EH (cell line): ENCODE measurements at places on chromosomes 3 and 15.
A peak's percentile ranks its signal among the peaks of the same experiment; 100 is the strongest.

DNA sequence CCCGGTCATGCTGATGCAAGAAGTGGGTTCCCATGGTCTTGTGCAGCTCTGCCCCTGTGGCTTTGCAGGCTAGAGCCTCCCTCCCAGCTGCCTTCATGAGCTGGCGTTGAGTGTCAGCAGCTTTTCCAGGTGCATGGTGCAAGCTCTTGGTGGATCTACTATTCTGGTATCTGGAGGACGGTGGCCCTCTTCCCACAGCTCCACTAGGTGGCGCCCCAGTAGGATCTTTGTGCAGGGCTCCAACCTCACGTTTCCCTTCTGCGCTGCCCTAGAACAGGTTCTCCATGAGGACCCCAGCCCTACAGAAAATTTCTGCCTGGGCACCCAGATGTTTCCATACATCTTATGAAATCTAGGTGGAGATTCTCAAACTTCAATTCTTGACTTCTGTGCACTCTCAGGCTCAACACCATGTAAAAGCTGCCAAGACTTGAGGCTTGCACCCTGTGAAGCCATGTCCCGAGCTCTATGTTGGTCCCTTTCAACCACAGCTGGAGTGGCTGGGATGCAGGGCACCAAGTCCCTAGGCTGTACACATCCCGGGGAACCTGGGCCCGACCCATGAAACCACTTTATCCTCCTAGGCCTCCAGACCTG, 238.4 kb upstream of the MDFIC2 start:
- DNase-seq: peak; percentile 66

DNA sequence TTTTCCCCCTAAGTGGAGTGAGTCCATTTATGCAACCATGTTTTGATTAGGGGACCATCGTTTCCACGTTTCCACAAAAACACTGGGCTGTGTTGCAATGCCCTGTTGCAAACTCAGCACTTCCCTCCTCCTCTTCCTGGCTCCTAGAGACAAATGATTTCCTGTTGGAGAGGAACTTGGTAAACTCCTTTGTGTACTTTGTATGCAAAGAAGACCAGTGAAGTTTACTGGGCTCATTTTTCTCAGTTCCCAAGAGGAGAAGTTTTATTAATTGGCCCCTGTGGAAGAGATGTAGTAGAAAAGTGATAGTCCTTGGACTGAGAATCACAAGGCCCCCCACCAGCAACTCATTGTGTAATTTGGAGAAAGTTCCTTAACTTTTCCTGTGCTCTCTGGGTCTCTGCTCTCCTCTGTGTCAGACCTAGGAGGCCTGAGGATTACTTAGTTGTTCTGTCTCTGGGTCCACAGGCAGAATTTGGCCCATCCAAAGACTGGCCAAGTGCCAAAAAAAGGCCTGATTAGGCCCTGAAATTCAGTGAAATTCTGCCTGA, 95.0 kb downstream of the ATG7 start:
- peak; percentile 60 for DNase-seq

- peak; percentile 4 for DNase-seq
These were observed 2.1 kb downstream of the RFX7 start for GRCh38 chr15:56241374-56242105.

DNA sequence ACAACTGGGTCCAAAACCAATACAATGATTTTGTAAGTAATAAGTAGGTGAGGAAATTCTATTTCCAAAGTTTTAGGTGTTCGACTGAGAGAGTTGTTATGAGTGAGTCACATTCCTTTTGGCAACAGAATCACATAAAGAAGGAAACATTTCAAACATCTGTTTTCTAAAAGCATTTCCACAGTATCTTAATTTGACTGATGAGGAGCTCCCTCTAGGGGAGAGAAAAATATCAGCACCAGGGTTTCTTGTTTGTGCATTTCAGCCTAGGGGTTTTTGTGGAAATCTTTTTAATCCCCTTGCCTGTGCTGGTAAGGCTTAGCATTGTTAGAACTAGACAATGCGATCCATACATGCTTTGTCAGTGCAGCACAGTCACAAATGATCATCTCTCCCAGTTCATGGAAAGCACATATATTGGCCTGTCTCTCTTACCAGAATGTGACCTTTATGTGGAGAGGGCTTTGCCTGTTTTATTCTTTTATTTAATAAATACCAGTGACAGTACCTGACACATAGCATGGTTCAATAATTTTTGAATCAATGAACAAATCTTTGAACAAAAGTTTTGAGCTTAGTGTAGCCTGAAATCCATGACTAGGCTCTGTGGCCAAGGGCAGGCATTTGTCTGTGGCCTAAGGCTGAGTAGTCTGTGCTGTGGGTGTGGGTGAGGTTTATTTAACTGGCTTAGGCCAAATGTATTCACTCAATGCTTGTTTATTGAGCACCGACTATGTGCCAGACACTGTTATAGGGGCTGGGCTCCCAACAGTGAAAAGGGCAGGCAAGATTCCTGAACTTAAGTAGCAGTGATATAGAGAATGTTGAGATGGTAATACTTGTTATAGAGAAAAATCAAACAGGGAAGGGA, 21.1 kb upstream of the IQCF6 start:
- peak; percentile 72 for DNase-seq

DNA sequence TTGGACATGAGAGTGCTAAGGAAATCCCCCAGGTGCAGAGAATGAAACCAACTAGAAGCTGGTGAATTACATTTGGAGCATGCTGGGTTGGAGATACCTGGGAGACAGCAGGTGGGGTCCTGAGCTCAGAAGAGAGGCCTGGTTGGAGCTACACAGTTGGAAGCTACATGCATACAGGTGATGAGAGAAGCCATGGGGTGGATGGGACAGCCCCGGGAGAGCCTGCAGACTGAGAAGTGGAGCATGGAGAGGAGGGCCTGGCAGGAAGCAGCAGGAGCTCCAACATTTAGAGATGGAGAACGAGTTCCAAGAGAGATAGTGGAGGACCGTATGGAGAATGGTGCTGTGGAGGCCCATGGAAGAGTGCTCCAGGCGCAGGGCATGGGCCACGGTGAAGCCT, 10.2 kb downstream of the PAQR5 start:
- no peak for DNase-seq

DNA sequence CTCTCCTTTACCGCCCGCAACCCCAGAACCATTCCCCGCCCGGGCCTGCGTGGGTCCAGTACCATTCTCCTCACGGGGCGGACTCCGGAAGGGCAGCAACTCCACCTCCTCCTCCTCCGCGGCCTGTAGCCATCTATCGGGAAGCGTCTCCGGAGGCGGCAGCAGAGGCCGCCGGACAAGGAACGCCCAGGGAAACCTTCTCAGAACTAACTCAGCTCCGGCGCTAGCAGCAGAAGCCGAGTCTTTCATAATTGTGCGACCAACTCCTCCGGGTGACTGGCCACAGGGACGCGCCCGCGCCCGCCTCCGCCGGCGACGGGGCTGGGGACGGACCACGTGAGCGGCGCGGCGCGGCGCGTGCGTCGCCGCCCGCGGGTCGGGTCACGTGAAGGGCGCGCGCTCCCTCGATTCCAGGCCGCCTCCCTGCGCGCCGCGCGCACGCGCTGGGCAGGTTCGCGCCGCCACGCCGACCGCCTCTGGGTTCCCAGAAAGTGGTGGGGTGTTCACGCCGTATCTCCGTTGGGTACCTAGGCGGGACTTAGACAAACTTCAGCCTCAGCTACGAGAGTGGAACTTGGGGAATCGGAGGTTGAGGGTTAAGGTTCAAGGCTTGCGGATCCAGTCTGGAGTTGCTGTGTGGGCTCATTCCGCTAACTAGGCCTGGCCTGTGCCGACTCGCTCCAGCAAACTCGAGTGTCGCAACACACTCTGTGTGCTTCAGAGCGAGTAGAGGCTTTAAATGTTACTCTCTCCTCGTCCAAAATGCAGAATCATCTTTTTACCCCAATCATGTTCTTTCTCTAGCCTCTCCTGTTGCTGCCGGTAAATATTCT, at the start of gene TRPM7:
Gene TRPM7, minus strand, starts transcription at position 329 of the 833 bp plus-strand sequence. Its CDS starts 264 bp downstream, at position 65.
- DNase-seq: peak; percentile 86

GRCh38 chr3:138089091-138089490, 26.3 kb downstream of the DZIP1L start:
- DNase-seq: peak; percentile 71

DNA sequence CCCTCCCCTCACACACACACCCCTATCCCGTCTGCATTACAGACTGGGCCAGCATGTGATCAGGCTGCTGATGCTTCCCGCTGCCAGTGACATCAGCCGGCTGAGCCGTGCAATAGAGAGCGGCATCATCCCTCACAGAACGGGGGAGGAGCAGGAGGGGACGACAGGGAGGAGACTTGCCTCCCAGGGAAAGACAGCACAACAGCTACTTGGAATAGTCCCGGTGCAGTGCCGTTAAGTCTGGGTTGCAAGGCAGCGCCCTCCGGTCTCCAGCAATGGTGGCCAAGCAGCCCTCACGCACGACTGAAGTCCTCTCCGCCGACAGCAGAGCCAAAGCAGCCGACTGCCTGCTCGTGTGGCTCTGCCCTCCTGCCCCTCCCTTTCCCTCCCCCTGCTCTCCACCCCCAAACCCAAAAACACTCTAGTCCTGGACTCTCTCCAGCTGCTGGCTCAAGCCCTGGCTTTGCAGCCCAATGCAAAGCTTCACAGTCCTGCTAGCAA, 31.5 kb upstream of the RPS17 start:
- DNase-seq: peak; percentile 83

DNA sequence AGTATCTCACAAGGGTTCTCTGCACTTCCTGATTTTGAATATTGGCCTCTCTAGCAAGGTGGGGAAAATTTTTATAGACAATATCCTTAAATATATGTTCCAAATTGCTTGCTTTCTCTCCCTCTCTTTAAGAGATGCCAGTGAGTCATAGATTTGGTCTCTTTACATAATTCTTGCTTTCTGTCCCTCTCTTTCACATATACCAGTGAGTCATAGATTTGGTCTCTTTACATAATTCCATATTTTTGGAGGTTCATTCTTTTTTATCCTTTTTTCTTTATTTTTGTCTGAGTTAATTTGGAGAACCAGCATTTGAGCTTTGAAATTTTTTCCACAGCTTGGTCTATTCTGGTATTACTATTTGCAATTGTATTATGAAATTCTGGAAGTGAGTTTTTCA, 77.7 kb upstream of the NUDT16 start:
- DNase-seq: no peak

- DNase-seq: no peak
These were observed 39.2 kb downstream of the BOC start for GRCh38 chr3:113250566-113250965.

- DNase-seq: no peak
These were observed 107.9 kb downstream of the P3H2 start for GRCh38 chr3:190012784-190013183.

GRCh38 chr3:74511078-74511477, 103.4 kb downstream of the CNTN3 start:
- DNase-seq: no peak

GRCh38 chr15:36407647-36408046, 171.8 kb upstream of the CDIN1 start:
- peak; percentile 93 for DNase-seq

DNA sequence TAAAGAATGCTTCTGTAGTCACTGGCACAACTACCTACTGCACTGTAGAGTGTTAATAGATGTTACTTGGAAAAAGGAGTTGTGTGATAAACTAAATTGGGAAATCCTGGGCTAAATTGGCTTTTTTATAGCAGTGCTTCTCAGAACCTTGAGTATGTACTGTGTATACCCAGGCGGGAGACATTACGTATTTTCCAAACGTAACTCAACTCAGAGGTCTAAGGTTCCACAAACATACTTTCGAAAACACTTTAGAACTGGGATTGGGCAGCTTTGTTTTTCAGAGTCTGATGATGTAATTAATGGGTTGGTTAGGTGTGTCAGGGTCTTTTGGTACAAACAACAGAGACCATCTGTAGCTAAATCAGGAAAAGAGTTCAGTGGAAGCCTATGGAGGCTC, 53.5 kb upstream of the CHST2 start:
- DNase-seq: no peak

GRCh38 chr15:87219650-87220615, 1036.6 kb downstream of the NTRK3 start:
- DNase-seq: peak; percentile 87

DNA sequence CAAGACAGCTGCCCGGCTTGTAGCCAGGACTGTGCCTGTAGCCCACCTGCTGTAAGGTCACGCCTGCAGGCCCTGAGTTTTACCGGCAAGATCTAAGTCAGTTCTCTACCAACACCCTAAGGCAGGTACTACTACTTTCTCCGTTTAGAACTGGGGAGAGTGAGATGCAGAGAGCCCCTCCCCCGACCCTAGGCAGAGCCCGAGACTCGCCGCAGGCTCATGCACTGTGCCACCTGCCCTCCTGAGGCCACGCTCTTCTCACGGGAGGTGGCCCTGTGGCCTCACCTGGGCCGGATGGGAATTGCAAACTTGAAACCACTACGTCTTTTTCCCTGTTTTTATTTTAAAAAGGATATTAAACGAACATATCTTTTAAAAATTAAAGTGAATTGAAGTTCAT, 36.9 kb upstream of the PCSK6 start:
- DNase-seq: no peak

- no peak for DNase-seq
These were observed 76.2 kb downstream of the CORO2B start for GRCh38 chr15:68654786-68655560.

GRCh38 chr3:191327526-191327925, 1.7 kb upstream of the CCDC50 start:
- DNase-seq: no peak

- no peak for DNase-seq
These were observed 22.0 kb downstream of the USP3 start for GRCh38 chr15:63526401-63526800.

DNA sequence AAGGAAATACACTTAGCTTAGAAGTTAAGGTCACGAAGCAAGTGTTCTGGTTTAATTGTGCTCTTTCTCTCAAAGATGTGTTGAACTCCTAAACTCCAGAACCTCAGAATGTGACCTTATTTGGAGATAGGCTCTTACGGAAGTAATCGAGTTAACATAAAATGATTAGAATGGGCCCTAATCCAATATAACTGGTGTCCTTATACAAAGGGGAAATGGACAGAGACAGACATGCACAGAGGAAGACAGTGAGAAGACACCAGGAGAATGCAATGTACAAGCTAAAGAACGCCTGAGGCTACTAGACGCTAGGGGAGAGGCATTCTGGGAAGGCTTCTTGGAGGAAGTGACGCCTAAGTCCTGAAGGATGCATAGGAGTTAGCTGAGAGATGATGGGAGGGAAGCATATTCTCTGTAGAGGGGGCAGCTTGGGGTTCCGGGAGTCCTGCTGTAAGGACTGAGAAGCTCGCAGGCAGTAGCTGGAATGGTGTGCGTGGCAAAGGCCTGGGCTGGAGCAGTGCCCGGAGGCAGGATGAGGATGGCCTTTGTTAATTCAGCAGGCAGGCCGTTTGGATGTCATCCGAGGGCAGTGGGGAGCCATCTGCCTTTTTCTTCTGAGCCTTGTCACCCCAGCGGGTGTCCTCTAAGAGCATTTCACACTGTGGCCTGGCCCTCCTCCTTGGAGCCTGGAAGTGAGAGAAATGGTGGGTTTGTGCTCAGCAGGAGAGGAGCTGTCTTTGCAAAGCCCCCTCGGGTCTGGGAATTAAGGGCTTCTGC, 513.4 kb downstream of the SHQ1 start:
- no peak for DNase-seq

GRCh38 chr3:136042608-136043221, 77.2 kb downstream of the PPP2R3A start:
- peak; percentile 69 for DNase-seq

- DNase-seq: no peak
These were observed 55.5 kb downstream of the RGMA start for GRCh38 chr15:93033434-93034045.
